ENCODE measurements at places on chromosomes 1 and 21.

DNA sequence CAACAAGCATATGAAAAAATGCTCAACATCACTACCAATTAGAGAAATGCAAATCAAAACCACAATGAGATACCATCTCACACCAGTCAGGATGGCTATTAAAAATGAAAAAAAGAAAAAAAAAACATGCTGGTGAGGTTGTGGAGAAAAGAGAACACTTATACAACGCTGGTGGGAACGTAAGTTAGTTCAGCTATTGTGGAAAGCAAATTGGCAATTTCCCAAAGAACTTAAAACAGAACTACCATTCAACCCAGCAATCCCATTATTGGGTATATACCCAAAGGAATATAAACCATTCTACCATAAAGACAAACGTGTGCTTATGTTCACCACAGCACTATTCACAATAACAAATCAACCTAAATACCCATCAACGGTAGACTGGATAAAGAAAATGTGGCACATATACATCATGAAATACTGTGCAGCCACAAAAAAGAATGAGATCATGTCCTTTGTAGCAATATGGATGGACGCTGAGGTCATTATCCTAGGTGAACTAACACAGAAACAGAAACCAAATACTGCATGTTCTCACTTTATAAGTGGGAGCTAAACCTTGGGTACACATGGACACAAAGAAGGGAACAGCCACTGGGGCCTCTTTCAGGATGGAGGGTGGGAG is 49.5 kb downstream of the LYST start:
- no peak for DNase-seq

- no peak for DNase-seq
Observed at GRCh38 chr1:75392278-75392677, 218.6 kb downstream of the SLC44A5 start.

GRCh38 chr1:221809091-221810029 is 67.5 kb upstream of the DUSP10 start:
- DNase-seq = no peak

DNA sequence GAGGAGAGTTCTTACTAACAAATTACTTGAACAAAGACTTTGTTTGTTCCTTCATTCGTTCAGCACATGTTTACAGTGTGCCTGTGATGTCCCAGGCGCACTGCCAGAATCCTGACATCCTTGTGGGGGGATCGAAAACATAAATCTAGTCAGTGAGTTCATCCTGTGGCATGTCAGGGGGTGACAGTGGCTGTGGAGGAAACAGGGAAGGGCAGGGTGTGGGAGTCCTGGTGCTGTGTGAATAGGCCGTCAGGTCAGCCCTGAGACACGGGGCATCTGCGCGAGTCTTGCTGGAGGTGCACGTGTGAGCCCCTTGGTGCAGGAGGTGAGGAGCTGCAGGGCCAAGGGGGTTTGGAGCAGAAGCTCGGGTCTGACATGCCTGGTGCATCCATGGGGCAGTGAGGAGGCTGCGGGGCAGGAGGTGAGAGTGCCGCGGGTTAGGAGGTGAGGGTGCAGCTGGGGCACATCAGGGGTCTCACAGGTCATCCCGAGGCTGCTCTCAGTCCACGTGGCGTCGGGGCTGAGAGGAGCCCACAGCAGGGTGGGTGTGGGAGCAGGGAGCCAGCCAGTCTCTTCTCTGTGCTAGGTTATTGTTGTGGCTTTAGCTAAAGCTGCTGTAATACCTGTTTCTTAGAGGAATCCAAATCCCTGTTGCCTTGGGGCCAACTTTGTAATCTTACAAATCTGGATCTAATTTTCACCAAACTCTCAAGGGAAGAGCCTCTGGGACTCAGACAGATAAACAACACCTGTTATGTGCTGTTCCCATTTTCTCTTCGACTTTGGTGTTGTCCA is 93.4 kb downstream of the PCBP3 start:
- no peak for DNase-seq

DNA sequence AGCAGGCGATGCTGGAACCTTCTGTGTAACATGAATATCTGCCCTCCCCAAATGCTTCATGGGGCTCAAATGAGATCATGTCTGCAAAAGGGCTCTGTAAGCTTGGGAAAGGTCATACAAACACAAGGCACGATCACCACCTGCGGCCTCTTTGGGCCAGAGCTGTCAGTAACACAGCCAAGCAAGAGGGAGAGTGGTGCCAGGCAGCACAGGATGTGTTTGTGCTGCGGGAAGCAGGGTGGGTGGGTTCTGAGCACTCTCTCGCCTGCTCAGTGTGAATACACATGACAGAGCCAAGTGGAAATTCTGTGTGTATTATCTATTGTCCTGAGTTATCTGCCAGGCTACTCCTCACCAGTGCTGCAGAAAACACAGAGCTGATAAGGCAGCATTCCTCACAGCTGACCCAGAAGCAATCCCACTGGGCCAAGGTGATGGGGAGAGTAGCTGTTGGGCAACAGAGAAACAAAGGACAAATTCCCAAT is 101.2 kb downstream of the LAMC2 start:
- DNase-seq = no peak

DNA sequence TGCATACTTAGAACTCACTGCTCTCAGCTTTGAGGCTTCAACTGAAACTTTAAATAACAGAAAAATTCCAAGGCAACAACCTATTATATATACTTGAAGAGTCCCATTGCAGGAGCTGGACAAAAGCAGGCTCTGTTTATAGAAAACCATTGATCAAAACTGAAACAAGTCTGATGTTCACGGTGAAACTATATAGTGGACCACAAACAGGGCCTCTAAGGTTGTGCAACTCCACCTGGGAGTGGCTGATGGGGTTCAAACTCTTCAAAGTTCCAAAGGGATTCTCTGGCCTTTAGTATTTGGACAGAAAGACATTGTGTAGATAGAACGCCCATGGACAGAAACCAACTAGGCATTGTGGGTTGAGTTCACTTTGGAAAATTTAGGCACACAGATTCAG is 140.3 kb downstream of the ZC3H11B start:
- DNase-seq = no peak

DNA sequence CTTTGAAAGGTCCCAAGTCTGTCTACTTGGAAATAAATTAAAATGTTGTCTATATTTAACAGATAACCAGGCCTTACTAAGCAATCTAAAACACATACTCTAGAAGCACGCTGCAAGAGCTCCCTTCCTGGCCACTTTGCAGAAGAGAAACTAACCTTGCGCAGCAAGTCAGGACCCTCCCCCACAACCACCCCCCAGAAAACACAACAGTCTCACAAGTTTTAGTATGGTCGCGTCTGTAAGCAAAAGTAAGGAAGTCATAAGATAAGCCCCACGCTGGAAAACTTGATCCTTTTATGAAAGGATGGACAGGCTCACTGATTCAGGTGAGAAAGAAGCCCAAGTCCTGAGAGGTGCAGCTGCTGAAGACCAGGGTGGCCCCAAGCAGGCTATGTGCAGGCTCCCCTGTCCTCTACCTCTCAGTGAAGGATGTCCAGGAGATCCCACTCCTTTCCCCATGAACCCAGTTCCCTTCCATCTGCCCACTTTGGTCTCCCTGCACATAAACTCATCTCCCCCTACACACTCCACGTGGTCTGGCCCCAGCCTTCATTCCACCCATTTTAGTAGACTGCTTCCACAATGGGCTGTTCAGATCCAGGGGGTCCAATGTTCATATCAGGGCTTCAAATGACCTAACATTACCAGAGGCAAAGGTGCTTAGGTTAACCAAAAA is 23.8 kb downstream of the HIVEP3 start:
- no peak for DNase-seq

DNA sequence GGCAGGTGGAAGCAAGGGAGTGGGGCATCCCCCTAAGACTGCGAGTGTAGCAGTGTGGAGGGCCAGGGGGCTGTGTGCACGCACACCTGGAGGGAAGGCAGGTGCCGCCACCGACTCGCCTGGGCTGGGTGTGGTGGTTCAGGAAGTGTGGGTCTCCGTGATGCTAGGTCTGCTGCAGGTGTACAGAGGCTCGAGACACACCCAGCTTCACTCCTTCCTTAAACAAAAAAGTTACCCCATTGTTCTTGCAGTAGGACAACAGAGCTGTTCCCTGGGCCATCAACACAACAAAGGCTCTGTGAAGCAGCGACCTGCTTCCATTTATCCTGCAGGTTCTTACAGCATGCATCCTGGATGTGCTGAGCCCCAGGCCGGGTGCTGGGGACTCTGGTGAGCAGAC is 100.4 kb upstream of the TMEM51 start:
- no peak for DNase-seq

DNA sequence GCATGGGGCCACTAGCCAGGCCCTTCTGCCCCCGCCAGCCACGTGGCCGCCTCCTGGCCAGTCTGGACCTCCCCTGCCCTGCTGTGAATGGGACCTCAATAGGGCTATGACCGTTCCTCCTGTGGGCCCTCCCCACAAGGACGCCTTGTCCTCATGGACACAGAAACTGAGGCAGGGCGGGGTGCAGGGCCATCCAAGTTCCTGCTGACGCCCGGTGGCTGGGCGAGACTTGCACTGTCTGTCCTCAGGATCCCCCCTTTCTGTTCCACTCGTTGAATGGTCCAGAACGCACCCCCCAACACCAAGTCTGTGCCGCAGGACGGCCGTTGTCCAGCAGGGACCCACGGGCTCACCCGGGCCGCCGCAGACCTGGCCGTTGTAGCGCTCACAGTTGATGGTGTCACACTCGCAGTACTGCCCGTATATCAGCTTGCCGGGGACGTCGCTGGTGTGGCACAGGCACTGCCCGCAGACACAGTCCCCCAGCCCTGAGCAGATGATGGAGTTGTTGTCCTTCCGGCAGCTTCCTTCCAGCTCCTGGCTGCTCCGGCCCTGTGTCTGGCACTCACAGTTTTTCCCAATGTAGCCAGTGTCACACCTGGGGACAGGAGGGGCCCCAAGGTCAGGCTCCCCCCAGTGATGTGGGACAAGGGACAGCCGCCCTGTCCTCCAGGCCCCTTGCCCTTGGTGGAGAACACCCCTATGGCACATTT is 16.3 kb upstream of the PTTG1IP start:
- no peak for DNase-seq

- no peak for DNase-seq
Observed at GRCh38 chr1:89433421-89433820, 69.6 kb downstream of the GBP6 start.

- no peak for DNase-seq
Observed at GRCh38 chr1:233355841-233356704, 28.5 kb downstream of the MAP3K21 start.

GRCh38 chr1:149986486-149987296 is 23.8 kb downstream of the OTUD7B start:
- DNase-seq = no peak

DNA sequence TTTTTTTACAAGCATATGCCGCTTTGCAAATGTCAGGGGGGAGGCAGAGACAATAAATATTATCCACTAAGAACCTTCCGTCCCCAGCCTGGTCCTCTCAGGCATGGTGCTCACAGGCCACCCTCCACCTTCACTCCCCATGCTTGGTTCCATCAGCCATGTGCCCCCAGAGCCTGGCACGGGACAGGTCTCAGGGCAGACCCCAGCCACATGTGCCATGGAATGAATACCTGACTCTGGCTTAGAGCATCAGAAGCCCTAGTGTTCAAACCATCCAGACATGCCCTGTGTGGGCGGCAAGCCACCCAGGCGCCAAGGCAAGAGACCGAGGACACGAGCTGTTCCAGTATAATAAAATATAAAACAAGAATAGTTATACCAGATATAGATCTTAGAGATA is 5.4 kb downstream of the LSS start:
- DNase-seq = no peak

DNA sequence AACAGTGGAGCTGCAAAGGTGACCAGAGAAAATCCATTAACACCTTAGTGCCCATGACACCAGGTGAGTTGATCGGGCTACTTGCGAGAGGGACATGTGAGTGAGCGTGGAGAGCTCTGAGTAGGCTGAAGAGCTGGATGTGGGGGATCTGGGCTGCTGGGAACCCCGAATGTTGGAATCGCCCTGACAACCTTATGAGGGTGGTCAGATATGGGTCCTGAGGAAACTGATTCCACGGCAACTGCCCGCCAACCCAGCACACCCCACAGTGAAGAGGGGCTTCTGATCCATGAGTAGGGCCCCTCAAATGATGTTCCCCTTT is 705 bp upstream of the QSOX1 start:
- DNase-seq = no peak

DNA sequence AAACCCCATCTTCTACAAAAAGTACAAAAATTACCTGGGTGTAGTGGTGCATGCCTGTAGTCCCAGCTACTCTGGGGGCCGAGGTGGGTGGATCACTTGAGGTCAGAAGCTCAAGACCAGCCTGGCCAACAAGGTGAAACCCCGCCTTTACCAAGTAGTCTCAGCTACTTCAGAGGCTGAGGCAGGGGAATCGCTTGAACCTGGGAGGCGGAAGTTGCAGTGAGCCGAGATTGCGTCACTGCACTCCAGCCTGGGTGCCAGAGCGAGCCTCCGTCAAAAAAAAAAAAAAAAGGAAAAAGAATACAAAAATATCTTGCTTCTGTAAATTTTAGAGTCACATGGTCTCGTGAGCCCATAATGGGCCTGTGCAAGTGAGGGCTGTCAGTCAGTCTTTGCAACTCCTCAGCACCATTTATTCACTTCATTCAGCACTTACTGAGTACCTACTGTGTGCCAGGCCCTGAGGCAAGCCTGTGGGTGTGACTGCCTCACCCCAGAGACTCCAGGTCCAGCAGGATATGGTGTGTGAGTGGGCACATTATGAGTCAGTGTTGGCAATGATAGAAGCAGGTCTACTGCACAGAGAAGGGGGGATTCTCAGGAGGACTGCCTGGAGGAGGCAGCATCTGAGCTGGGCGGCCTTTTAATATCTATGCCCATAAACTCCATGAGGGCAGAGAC is 46.8 kb upstream of the TARDBP start:
- DNase-seq = no peak

- DNase-seq = peak; percentile 65
Observed at GRCh38 chr1:206935491-206936067, 10.7 kb downstream of the PIGR start.

GRCh38 chr1:246012341-246012740 is 494.7 kb downstream of the SMYD3 start:
- DNase-seq = no peak

All from activated T-cell treated with anti-CD3 and anti-CD28 coated beads for 48 hours (primary cell).